ENCODE measurements at places on chromosomes 16 and 17. TPM values are rescaled to one million over a fixed set of nuclear protein-coding genes. Genes with fewer than 3 reads are reported as not detected.

The C16orf96 gene
- total RNA-seq: not detected

- no peak for DNase-seq
These were observed 3.0 kb downstream of the HOXB6 start for GRCh38 chr17:48601539-48602425.

- peak; percentile 73 for DNase-seq
These were observed 7.2 kb downstream of the PDK2 start for GRCh38 chr17:50102164-50102991.

DNA sequence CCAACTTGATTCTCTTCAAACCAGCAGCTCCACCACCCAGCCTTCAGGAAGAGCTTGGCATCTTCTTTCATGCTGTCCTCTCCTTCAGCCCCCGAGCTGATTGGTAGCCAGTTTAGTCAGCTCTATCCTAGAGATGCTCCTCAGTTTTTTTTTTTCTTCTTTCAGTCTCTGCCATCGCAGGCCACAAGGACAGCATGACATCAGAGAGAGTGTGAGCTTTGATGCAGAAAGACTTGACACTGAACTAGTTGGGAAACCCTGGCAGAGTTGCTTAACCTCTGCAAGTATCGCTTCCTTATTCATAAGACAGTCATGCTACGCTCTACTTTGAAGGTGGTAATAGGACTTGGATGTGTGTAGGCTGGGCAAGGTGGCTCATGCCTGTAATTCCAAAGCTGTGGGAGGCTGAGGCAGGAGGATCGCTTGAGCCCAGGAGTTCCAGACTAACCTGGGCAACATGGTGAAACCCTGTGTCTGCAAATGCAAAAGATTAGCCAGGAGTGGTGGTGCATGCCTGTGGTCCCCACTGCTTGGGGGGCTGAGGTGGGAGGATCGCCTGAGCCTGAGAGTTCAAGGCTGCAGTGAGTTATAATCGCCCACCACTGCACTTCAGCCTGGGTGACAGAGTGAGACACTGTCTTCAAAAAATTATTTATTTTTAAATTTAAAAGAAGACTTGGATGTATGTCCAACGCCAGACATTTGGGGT is 2.6 kb downstream of the CD300LB start:
- peak; percentile 59 for DNase-seq

DNA sequence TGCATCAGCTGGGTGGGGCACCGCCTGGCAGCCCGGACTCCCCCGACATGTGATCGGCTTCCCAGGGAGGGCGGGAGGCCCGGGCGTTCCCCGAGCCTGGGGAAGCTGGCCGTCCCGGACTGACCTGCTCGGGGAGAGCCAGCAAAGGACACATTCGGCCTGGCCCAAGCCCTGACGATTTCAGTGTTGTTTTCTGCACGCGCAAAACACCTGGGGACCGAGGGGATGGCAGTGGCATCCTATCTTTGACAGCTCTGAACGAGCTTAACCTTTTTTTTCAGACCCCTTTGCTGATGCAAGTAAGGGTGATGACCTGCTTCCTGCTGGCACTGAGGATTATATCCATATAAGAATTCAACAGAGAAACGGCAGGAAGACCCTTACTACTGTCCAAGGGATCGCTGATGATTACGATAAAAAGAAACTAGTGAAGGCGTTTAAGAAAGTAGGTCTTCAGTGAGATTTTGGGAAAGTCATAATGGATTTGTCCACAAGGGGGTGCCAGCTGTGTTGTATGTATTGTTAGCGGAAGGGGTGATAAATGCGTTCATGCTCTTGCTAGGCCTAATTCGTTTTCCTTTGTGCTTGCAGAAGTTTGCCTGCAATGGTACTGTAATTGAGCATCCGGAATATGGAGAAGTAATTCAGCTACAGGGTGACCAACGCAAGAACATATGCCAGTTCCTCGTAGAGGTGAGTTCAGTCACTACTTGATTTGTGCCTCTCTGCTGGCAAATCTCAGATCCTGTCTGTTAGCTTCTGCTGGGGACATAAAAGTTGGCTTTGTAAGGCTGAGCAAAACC is 1.0 kb downstream of the EIF1 start:
- no peak for DNase-seq

All from right atrium auricular region (tissue), 2 donors.